ENCODE measurements at places on chromosomes 7 and 10.

DNA sequence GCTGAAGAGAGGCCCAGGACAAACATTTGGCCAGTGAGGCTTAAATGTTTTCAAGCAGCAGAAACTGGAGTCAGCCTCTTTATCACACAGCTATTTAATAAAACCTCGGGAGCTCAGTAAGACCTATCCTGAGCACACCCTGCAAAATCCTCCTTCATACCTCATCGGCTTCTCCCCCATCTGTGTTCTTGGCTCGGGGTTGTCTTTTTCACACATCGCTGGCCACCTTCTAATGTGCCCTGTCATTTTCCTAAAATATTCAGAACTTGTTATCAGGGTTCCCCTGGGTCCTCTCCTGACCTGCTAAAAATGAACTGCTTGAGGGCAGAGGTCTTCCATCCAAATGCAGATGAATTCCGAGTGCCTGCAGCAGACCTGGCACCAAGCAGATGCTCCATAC, 310.3 kb upstream of the AKR1E2 start:
- DNase-seq = no peak

DNA sequence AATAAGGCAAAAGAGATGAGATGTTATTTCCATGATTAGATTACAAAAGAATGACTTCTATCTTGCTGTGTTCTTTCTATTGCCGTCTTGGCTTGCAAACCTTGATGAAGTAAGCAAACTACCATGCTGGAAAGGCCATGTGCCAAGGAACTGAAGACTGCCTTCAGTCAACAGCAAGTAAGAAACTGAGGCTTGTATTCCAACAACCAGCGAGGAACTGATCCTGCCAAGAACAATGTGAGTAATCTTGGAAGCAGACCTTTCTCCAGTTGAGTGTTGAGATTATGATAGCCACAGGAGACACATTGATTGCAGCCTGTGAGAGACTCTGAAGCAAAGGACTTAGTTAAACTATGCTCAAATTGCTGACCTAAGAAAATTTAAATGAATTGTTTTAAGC, 164.6 kb upstream of the GRM3 start:
- no peak for DNase-seq

- DNase-seq = no peak
Measured at GRCh38 chr10:12655940-12656339, 306.6 kb downstream of the CAMK1D start.

- peak; percentile 52 for DNase-seq
Measured at GRCh38 chr10:45514291-45515270, 140.6 kb downstream of the ALOX5 start.

GRCh38 chr10:34150103-34150502, 665.0 kb downstream of the PARD3 start:
- DNase-seq = no peak

DNA sequence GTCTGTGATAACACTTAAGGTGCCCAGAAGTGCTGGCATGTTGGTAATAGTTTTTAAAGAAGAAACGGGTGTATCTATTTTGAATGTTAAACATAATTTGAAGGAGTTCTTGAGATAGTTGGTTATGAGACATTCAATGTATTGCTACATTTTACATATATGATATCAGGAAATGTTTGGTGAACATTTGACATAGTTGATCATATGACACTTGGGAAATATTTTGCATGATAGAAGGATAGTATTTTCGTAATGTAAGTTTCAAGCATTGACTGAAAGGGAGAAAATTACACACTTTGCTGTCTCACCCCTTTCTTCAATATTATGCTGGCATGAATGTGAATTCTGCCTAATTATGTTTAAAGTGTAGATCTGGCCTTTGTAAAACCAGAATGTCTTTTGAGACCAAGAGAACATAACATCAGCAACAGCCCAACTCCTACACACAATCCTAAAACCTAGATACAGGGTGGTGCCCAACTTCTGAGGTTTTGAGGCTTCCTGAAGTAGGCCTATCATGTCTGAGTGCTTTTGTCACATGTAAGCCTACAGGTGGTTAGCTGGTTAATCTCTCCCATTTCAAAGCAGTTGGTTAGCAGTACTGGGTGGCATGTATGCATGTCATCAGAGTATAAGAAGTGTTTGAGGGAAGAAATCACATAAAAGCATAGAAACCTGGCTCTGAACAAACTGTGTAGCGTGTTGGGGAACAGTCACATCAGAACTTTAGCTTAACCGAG, 2.1 kb downstream of the ADD3 start:
- no peak for DNase-seq

All from AG20443 (cell line).